HCT116 (cell line): ENCODE measurements at places on chromosomes 5 and 9.

DNA sequence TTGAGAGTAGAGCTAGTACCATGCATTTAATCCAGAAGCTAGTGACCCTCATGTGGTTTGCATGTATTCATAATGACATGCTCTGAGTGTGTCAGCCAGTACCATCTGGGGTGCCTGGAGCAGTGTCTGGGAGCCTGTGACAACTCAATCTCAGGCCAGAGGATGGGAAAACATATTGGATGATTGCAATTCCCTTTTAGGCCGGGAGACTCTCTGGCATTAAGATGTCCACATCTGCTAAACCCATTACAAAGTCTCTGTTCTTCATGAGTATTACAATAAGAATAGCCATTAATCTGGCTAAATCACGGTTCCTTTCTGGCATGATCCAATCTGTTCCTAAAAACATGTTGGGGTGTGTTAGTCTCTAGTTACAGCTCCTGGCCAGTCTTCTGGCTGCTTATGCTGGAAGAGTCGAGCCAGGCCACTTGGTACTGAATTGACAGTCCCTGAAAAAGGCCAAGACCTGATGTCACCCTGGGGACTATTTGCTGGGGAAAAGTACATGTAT is 475.7 kb downstream of the ENC1 start:
- DNase-seq, result no peak

GRCh38 chr9:35859310-35859989 is 10.8 kb downstream of the OR13J1 start:
- DNase-seq, result no peak

GRCh38 chr9:37187713-37188439 is 67.5 kb downstream of the ZCCHC7 start:
- no peak for DNase-seq

GRCh38 chr9:18610956-18611355 is 137.0 kb downstream of the ADAMTSL1 start:
- DNase-seq, result no peak

DNA sequence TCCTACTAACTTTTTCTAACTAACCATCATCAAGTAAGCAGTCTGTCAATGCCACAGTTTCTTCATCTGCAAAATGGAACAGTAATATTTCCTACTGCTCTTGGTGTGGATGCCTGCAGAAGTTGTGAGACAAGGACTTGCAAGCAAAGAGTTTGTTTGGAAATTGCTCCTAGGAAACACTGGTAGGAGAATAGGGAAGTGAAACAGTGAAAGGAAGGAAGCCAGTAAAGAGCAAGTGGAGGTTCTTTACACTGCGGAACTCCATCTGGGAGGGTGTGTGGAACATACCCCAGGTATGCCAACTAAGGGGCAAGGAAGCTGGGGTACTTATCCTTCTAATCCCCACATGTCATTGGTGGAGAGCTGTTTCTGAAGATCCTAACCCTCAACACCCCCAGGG is 119.9 kb downstream of the FOXD1 start:
- DNase-seq, result no peak

- no peak for DNase-seq
Observed at GRCh38 chr9:92146610-92147009, 31.4 kb upstream of the SPTLC1 start.

DNA sequence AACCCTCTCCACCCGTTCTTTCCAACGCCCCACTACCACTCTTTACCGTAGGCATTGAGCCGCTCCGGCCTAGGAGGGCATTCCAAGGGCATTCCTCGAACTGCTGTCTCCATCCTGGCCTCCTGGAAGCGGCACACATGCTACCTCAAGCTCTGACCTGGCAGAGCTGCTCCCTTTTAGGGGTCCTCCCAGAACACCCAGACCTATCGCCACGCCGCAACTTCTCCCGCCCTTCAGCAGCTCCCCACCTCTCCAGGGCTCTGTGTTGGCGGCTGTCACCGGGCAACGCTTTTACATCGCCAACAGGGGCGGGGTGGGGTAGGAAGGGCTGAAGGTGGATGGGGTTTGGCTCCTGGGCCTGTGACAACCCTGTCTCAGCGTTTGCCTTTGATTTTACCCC is 4.6 kb upstream of the MYORG start:
- DNase-seq, result no peak

- DNase-seq, result no peak
Observed at GRCh38 chr5:45796959-45797553, 100.9 kb upstream of the HCN1 start.

DNA sequence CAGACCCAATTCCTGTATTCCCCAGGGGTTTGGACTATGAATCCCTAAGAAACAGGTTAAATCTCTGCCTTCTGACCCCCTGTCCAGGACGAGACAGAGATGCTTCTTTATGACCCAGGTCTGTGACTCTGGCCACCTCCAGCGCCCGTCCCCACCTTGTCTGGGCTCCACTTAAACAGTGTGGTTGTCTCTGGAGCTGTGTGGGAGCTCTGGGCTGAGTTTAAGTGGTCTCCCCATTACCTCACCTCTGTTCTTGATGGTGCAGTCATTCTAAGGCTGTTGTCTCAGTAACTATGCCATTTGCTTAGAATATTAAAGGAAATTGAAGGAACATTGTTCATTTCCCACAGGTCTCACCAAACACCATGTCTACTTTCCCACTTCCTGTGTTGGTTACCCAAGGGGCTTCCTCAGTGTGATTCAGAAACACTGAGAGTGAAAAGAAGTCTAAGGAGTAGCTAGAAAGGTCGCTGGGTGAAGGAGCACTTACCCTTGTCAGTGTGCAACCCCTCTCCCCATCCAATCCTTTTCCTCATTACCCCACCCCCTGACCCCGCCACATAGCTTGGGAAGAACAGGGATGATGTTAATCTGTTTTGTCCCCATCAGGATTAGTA is 127.8 kb upstream of the CKMT2 start:
- no peak for DNase-seq

DNA sequence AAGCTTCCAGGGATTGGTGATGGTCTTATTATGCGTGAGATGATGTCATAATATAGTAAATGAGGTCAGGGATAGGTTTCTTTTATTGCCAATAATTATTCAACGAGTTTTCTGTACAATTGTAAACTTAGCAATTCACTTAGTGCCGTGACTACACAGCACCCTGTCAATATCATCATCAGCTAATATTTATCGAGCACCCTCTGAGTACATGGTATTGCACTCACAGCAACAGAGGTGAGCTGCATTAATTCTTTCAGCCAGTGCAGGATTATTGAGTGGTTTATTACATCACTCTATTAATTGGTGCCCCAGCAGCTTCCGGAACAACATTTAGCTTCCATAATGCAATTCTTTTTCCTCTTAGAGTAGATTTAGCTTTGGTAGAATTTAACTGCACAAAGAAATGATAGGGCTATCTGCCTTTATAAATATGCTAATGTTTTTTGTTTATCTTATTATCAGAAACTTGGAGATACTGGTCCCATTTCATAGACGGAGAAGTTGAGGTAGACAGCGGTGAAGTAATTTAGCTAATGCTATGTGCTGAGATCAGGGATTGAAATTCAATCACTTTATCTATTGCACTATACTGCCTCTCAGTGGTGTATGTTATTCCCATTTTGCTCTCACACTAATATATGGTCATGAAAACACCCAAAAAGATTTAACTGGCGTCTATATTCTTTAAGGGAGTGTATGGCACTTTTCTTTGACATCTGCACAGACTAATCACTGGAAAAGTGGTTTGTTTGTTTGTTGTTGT is 726.1 kb upstream of the WWC1 start:
- no peak for DNase-seq

- DNase-seq, result no peak
Observed at GRCh38 chr5:160464466-160464797, 42.8 kb downstream of the PTTG1 start.
